ENCODE measurements at places on chromosomes 7 and 10.

- DNase-seq = no peak
Observed at GRCh38 chr7:142478479-142479220, 220.8 kb upstream of the PRSS58 start.

- DNase-seq = no peak
Observed at GRCh38 chr10:109892931-109893330, 30.4 kb downstream of the XPNPEP1 start.

GRCh38 chr10:32446536-32447406 is 831 bp downstream of the CCDC7 start:
- no peak for DNase-seq

DNA sequence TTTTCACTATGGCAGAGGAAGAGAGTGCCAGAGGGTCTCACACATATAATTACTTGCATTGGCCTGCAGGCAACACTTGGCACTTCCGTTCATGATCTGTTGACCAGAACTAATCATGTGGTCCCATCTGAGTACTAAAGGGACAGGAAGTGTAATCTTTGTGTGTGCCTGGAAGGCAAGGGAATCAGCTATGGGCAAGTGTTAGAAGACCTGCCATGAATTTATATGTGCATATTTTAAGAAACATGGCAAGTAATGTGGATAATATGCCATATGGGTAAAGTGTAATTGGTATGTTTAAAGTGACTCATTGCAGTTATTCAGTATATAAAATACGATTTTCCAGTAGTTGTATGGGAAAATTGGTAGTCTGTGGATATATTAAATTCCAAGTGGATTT is 46.1 kb downstream of the CCSER2 start:
- DNase-seq = no peak

DNA sequence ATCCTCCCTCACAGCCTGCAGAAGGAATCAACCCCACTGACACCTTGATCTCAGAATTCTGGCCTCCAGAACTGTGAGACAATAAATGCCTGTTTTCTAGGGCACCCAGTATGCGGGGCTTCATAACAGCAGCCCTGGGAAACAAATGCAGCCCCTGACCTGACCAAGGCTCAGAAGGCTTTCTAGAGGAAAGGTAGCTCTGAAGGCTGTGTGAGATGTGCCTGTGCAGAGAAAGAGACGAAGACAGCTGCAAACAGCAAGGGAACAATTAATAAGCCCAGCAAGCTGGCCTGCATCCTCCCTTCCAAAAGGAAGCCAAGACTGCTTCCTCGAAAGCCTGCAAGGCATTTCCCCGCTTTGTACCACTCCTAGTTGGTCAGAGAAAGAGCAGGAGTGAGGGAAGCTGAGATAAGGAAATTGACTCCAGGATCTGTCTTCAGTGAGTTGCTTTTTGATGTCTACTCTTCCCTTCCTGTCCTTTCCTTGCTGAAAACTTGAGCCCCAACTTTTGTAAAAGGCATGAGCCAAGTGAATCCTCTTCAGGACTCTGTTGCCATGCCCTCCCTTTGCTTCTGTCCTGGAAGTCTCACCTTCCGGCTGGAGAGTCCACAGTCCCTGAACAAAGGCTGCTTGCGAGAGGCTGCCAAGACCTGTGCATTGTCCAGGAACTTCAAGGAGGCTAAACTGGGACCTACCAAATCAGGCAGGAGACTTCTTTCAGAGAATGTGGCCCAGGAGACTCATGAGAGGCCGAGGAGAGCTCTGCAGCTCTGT is 71.2 kb upstream of the ARID5B start:
- no peak for DNase-seq

DNA sequence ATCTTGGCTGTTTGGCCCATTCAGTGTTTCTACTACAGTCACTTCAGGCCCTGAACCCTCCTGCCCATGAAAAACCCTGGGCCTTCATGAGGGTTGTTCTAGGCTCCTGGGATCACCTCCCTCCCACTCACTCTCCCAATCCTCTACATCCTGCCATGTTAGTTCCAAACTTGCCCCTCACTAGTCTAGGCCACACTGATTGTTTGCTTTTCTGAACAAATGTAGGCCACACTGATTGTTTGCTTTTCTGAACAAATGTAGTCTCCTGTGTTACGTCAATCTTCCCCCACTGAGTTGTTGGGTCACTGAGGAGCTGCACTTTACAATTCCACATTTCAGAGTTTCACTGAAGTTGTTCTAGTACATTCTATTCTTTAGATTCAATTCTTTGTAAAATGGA is 5.3 kb upstream of the ALDH18A1 start:
- DNase-seq = no peak

DNA sequence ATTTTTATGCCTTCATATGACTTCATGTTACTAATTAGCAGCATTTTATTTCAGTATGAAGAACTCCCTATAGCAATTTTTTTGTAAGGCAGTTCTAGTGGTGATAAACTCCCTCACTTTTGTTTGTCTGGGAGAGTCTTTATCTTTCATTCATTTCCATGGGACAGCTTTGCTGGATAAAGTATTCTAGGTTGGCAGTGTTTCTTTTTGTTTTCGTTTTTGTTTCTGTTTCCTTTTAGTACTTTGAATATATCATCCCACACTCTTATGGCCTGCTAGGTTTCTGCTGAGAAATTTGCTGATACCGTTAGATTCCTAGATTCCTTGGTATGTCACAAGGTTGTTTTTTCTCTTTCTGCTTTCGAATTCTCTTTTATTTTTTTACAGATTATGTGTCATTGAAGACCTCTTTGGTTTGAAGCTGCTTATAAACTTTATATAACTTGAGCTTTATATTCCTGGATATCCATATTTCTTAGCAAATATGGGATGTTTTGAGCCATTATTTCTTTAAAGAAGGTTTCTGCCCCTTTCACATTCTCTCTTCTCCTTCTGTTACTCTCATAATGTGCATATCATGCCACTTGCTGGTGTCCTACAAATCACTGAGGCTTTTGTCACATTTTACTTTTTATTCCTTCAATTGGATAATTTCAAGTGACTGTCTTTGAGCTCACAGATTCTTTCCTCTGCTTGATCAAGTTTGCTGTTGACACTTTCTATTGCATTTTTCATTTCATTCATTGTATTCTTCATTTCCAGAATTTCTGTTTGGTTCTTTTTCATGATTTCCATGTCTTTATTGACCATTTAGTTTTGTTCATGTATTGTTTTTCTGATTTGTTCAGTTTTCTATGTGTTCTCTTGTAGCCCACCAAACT is 28.9 kb upstream of the AHR start:
- no peak for DNase-seq

- DNase-seq = no peak
Observed at GRCh38 chr7:149728491-149729375, 44.7 kb downstream of the ZNF467 start.

DNA sequence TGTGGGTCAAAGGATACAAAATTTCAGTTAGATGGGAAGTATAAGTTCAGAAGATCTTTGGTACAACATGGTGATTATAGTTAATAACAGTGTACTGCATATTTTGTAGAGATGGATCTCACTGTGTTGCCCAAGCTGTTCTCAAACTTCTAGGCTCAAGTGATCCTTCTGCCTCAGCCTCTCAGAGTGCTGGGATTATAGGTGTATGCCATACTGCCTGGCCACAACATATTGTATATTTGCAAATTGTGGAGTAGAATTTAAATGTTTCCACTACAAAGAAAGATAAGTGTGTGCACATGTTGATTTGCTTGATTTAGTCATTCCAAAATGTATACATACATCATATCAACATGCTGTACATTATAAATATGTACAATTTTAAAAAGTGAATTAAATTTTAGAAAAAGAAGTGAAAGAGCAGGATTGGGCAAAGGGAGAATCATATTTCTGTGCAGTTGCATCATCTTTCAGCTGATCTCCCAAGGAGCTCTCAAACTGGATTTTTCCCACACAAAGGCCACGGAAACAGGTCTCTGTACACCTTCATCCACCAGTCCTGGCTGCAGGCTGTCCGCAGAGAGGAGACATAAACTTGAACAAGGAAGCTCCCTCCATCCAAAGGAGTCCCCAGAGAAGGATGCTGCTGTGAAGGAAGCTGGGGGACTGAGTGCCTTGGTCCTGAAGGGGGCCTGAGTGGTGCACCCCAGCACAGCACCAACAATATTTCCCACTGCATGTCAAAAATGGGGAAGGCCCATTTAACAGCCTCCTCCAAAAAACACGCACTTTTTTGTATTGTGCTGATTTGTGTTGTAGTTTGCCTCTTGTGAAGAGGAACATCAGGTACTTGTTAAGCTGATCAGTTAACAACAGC is 217.1 kb upstream of the GHITM start:
- no peak for DNase-seq

DNA sequence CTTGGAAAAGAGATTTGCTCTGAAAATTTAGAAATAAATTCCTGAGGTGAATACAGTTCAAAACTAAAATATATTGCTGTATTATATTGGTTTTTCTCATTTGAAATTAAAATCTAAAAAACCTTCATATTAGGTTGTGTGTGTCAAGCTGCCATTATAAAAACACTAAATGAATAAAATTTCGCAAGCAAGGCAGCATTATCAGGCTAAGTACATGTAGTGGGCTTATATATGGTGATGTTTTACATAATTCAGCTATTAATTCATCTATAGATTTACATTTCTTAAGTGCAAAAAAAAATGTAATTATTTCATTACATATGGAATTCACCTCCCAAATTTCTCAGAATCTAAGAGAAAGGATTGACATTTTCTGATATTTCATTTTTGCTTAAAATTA is 5.3 kb downstream of the MEOX2 start:
- DNase-seq = no peak

DNA sequence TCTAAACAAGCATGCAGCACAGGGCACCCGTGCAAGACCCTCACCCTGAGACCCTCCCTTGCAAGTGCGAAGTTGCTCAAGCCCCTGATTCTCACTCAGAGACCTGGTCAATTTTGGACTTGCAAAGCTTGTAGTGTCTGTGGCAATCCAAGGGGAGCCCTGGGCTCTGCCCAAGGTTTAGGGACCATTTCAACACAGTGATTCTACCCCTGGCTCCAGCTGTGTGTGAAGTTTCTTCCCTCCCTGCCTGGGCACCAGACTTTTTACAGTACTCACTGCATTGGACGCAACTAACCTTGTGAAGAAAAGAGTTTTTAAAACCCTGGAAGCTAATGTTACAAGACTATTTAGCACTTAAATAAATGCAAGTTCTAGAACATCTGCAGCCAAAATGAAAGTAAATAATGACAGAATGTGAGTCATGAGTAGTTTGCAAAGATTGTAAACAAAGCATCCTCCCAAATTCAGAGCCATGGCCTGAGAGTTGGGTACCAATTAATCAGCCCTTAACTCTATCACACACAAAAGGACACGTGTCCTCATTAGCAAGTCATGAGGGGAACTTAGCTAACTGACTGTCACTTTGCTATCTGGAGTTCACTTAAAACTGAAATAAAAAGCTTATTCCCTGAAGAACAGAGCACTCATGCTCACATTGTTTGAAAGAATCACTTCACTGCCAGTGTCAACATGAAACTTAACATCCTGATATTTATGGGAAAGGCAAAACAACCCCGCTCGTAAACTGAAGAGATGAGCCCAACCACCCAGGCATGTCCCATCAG is 48.1 kb downstream of the RGS10 start:
- DNase-seq = no peak

DNA sequence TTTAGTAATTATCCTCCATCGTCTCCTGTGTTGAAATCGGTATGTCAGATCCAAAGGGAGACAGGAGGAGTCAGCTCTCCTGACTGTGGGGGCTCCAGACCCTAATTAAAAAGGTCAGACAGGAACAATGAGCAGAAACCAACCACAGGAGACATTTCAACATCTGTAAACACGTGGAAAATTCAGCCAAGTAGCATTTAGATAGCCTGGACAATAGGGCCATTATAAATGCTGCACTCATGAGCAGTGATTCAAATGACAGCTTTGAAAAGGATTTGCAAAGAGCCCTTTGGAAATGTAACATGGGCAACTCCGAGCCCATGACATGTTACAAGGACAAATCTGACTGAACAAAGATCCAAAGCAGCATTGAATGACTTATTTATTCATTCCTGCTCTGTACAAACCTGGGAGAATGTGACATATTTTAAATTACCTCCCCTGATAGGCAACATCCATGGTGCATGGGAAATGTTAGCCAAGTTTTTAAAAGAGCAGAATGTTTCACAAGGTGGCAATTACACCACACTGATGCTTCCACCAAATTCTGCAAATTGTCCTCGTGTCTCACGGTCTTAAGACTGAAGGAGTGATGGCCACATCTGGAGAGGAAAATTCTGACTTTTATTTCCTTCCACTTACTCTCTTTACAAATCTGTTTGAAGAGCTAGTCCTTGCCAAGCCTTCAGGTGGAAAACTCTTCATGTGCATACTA is 113.3 kb upstream of the KMT2E start:
- DNase-seq = no peak

DNA sequence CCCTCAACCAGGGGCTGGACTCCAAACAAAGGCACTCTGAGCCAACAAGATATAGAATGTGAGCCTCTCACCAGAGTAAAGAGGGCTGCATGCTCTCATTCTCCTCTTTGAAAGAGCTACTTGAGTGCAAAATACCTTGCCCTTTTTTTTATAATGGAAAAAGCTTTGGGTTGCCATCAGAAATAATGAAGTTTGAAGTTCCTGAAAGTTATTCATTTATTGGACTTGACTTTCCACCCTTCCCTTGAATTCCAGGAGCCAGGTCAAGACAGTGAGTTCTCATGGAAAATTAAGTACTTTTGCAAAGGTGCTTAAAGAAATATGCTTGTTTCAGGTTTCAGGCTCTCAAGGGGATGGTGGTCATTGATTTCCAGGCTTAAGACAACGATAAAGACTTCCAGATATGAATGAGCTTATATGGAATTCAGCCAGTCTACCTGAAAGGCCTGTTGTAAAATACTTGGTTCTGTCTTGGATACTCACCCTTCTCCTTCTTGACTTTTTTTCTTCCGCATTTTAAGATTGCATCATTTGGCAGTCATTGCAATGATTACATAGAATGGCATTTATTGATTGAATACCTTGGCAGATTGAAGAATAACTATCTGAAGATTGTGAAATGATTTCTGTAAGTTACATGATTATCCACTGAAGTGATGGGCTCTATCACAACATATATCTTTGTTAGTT is 696.4 kb downstream of the INHBA start:
- no peak for DNase-seq

DNA sequence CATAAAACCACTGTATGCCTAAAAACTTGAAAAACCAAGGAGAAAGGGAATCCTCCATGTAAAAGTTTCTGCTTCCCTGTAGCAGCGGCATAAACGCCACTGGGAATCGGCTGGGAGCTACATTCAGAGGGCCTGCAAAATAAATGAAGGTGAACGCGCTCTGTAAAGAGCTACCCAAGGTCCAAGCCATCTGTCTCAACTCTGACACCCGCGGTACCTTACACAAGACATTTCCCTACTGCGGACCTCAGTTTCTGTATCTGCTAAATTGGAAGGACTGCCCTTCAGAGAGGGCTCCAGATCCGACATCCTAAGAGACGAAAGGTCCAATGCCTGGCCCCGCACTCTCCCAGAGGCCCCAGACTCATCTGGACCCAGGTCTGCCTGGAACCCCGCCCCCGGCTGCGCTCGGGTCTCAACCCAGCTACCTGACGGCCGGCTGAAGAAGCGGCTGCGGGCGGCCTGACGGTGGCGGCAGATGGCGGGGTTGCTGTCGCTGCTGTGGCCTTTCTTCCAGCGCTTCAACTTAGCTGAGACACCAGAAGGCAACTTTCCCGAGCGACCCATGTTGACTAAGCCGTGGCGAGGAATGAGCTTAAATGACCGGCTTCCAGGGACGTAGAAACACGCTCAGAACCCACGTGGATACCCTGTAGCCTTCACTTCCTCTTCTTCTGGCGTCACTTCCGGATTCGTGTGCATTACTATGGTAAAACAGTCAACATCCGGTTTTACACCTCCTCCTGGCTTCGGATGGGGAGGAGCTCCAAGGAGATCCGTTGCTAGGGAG is at the start of gene RRP12:
TSS of gene RRP12 (minus strand) at position 676 of the 790 bp plus-strand sequence. CDS start at position 567, 109 bp downstream.
- no peak for DNase-seq

GRCh38 chr7:6320791-6321190 is 48.4 kb upstream of the CYTH3 start:
- no peak for DNase-seq
